ENCODE measurements at places on chromosomes 7 and 10.

DNA sequence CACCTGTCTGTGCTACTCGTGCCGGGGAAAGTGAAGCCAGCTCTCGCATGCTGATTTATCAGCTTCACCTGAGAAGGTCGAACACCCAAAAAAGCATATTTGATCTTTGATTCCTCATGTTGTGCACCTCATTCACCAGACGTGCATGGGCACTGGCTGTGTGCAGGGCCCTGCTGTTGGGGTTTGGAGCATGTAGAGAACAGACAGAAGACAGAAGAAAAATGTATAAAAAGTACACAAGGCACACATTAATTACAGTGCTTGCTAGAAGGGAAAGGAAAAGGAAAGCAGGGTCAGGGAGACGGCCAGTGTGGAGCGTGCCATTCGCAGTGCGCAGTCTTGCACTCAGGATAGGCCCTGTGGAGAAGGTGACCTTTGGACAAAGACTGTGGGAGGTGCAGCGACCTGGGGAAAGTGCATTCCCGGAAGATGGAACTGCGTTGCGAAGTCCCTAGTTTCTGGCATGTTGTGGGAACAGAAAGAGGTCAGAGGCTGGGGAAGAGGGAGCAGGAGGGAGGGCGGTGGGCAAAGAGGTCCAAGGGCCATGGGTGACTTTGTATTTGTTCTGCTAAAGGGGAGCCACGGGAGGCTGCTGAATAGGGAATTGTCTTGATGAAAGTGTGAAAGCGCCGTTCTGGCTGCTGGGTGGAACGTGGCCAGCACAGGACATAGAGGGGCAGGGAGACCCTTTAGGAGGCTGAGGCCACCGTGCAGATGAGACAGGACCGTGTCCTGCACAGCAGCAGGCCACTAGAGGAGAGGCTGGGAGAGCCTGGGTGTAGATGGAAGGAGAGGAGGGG is 232.8 kb downstream of the GLRX3 start:
- DNase-seq = no peak

DNA sequence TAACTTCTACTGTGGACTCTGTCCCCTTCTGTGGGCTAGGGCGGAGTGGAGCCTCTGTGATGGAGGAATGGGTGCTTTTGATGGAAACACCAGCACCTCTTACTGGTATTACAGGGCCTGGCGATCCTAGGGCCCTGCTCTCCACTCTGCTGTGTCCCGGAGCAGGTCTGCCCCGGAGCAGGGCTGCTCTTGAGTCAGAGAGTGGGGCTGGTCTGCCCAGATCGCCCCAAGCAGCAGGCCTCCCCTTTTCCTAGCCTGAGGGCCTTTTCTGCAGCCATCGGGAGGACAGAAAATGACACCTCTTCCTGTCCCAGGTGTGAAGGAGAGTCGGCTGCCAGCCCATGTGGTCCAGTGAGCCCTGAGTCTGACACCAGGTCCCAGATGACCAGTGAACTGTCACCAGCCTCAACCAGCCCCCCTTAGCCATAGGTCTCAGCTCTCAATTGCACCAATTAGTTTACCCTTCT is 1.4 kb downstream of the ZNF282 start:
- no peak for DNase-seq

DNA sequence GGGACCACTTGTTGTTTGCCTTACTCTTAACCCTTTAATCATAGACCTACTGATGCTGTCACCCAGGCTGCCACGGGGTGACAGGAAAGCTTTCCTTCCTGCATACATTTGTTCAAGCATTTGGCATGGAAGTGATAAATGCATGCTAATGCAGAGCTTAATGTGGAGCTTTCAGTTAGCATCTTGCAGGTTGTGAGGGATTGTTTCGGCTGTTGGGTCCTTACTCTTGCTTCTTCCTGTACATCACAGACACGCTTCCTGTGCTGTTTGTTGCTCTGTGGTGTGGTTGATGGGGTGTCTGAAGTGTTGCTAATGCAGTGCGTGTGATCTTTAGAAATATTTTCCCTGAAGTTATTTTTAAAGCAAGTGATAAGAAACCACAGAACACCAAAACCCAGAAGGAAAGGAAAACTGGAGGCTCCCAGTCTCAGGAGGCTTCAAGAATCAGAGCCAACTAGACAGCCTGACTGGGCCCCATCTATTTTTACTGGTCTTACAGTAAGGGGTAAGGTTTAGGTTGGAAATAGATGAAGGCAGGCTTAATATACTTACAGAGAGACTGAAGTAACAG is 143.1 kb downstream of the CHN2 start:
- peak; percentile 8 for DNase-seq

DNA sequence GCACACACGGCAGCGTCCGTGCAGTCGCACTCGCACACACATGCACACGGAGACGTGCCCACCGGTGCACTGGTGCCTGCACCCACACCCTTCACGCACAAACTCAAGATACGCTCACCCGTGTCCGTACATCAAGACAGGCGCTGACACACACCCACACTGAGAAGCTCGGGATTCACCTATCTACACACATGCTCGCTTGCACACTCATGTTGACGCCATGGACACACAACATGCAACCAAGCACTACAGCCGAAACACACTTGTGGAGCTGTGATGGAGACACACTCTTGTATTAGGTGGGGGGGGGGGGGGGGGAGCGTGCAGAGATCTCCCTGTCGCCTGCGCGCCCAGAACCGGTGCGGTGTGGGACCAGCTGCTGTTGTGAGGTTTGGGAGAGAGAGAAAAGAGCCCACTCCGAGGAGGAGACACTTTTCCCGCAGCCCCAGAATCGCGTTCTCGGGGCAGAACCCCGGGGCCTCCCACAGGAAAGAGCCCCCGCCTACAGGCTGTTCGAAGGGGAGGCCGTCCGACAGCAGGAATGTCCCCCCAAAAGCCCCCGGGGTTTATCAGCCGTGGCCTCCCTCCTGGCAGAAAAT is 605 bp upstream of the NFKB2 start:
- peak; percentile 73 for DNase-seq

- DNase-seq = no peak
Measured at GRCh38 chr10:26381986-26382385, 56.2 kb upstream of the APBB1IP start.

DNA sequence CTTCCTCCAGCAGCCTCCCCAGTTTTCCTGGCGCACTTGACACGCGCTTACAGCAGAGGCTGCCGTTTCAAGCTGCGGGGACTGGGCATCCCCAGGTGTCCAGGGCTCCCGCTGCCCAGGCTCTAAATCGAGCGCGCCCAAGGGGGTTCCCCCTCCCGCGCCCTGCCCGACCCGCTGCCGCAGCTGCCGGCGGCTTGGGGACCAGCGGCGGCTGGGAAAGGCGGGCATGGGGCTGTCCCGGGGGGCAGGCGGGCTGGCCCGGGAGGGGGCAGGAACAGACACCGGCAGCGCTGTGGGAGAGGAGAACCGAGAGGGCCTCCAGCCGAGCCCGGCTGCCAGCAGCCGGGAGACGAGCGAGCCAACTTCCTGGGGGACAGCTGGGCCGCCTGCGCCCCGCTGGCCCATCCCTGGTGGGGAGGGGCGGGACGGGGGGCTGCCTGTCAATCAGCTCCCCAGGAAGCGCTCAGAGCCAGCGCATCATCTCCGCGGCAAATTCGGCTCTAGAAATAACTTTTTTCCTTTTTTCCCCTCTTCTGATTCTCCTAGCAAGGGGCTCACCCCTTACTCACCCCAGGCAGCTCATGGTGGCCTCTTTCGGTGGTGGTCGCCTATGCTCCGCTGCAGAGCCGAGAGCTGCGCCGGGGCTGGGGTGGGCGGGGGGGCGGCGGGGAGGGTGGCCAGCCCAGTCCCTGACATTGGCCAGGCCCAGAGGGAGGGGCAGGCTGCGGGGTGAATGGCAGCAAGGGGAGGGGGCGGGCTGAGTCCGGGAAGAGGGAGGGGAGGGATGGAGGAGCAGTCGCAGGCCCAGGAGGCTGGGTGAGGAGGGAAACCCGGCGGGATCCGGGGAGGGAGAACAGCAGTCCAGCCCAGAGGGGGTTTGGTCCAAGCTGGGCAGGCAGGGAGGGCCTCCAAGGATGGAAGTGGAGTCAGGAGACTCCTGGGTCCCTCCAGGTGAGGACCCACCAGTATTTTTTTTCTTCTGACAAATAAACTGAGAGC is 14.7 kb downstream of the GRID2IP start:
- DNase-seq = no peak

- DNase-seq = no peak
Measured at GRCh38 chr7:101874028-101874427, 56.6 kb downstream of the CUX1 start.
